ENCODE measurements at places on chromosomes 2 and 18.
A peak's percentile ranks its signal among the peaks of the same experiment; 100 is the strongest.

DNA sequence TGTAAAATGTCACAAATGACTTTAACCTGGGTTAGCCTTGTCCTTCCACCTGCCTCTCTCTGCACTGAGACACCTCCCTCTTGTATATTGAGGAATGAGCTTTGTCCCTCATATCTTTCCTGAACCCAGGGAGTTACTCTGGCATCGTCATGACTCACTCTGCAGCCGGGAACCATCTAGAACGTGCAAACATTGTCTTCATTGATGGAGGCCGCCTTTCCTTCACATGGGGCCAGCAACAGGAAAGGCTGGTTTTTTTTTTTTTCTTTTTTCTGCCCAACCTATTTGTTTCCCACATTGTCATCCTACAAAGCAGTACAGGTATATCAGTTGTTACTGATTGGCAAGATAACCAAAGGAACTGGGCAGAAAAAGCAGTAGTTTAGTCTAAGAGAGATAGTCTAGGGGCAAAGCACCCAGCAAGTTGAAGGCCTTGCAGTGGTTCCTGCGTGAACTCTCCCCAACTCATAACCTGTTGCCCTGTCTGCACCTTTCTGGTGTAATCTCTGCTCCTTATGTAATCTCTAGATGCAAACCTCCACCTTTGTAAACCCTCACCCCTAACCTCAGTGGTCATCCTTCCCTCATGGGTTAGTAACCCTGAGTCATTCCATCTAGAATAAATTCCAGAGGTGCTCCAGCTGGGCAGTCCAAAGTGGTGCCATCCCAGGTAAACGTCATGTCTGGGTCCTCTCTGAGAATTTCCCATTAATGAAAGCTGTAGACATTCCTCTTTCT, 38.3 kb downstream of the SLC40A1 start:
- no peak for DNase-seq

DNA sequence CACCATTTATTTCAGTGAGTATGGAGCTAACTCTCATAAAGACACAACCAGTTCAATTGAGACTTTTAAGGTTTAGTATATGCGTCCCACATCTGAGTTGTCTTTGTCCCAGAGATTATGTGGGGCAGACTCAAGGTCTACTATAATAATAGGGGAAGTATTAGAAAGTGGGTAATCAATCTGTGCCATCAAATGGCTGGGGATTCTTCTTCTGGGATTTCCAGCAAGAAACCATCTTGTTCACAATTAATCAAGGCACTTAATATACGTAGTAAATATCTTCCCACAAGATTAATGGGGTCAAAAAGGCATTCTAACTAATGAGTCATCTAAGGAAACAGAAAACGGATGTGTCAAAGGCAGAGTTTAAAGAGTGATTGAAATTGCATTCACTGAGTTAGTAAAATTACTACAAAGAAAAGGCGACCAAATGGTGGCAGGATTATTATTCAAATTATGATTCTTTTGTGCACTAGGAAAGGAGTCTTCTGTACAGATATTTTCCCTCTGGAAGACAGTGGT, 179.8 kb upstream of the REG3G start:
- DNase-seq = no peak

DNA sequence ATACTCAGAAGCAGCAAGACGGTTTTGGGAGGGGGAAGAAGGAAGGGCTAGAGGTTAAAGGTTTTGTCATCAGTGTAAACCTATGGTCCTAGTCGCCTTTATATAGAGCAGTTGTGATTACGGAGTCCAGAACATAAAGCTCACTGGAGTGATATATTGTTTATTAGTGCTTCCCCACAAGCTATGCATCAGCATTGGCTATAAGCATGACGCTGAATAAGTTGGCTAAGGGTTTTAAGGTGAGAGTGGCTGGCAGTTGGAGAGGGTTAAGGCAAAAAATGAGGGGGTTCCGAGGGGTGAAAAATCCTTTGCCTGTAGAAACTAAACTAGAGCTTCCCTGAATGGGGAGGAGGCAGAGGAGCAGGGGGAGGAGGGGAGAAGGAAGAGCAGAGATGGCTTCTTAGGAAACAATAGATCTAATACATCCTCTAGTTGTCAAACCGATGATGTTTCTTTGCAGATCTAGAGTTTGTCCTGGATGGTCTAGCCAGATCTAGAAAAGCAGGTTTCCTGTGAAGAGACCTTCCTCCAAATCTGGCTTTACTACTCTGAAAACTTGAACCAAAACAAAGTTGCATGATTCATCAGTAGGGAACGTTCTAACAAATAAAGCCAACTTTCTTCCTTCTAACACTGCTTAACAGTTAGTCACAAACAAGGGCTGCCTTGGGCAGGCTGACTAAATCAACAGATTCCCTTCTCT, 2.5 kb downstream of the KLF7 start:
- no peak for DNase-seq

GRCh38 chr2:20940856-20941255, 103.0 kb downstream of the APOB start:
- DNase-seq = no peak

GRCh38 chr2:112996635-112997034, 8.6 kb upstream of the IL36A start:
- peak; percentile 85 for DNase-seq

DNA sequence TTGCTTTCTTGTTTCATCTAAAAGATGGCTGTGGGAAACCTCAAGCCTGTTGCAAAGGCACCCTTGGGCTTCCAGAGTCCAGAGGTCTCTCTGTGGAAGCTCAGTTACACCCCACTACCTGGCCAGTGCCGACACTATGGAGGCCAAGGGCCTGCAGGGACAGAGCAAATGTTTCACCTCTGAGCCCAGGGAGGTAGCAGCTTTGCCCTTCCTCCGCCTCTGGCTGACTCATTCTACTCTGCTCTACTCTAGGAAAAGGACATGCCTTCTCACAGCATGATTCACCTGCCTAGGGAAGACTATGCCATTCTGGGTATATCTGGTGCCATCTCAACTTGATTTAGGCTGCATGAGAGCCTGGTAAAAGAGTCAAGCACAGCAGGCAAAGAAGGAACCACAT, 12.2 kb downstream of the MYOM1 start:
- no peak for DNase-seq

DNA sequence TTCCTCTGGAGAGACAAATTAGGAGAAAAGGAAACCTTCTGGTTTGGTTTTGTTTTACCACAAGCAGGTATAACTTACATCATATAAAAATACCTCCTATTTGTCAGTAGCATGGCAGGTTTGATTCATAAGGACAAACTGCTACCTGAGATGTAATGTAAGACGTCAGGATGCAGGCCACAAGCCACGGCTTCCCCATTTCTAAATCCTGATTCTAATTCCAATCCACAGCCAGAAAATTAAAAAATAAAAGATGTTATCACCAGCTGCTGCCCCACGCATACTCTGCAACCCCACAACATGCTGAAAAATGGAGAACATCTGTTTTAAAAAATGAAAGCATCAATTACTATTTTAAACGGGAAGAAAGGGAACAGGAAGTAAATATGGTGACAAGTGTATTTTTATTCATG, 197.6 kb downstream of the BCL11A start:
- no peak for DNase-seq

Measured in CD4-positive, alpha-beta memory T cell (primary cell).